ENCODE measurements at places on chromosomes 2 and 18.

- no peak for DNase-seq
Observed at GRCh38 chr2:241467777-241468475, 40.5 kb downstream of the STK25 start.

- peak; percentile 45 for DNase-seq
Observed at GRCh38 chr2:203025592-203025991, 10.9 kb downstream of the NBEAL1 start.

GRCh38 chr18:36298126-36298741 lies 721 bp downstream of the FHOD3 start:
- peak; percentile 55 for DNase-seq

GRCh38 chr18:79519751-79520477 lies 124.2 kb downstream of the NFATC1 start:
- no peak for DNase-seq

GRCh38 chr2:19426941-19427340 lies 68.5 kb upstream of the OSR1 start:
- DNase-seq = no peak

DNA sequence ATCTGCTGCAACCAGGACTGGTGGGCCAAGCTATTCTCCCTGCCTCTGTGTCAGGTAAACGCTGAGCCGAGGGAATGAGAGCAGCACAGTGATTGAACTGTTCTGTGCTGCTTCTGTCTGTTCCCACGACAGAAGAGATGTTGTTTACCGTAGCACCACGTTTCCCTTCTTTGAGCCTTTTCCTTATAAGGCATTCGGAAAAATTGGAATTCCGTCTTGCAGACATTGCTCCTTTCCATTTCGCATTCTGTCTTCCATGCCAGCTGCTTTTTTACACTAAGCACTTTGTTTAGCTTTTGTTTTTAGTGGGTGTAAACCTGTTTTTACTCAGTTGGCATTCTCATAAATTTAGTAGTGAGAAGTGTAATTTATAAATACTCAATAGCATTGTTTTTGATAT lies 103.1 kb downstream of the ZNF236 start:
- no peak for DNase-seq

- no peak for DNase-seq
Observed at GRCh38 chr18:40752316-40752715, 1202.7 kb upstream of the PIK3C3 start.

DNA sequence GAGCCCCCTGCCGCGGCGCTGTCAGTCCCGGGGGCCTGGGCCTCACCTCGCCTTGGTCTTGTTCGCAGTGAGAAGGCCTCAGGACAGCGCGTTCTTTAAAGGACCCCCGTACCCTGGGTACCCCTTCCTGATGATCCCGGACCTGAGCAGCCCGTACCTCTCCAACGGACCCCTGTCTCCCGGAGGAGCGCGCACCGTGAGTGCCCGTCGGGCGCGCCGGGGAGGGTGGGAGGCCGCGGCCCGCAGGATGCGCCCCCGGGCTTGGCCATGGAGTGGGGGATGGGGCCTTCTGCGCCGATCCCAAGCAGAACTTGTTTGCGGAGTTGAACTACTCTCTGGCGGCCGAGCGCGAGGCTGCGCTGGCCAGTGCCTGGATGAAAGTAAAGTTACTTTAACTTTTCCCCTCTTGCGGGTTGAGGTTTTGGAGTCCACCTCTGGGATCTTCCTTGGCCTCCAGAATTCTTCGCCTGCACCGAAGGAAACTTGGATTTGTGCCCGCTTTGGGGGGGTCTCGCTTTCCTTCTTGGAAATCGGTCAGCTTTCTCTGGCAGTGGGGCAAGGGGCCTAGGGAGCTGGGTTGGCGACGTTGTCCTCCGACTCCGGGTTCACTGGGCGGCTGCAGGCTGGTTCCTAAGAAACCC lies 1.2 kb downstream of the TCF7L1 start:
- DNase-seq = peak; percentile 68

DNA sequence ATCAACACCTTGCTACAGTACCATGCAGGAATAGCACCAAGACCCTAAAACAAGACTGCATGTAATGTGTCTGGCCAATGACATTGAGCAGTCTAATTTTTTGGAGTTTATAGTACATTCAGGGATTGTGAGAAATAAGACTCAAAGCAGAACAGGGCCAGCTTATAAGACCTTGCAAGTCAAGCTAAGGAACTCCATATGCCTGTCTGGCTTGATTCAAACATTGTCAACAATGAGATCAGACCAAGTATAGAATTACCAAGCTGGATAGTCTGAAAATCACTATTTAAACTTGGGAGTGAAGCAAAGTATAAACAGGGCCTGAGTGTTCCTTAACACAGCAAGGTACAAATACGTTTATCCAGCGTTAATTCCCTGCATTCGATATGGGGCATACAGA lies 370.9 kb downstream of the CNTNAP5 start:
- DNase-seq = no peak

DNA sequence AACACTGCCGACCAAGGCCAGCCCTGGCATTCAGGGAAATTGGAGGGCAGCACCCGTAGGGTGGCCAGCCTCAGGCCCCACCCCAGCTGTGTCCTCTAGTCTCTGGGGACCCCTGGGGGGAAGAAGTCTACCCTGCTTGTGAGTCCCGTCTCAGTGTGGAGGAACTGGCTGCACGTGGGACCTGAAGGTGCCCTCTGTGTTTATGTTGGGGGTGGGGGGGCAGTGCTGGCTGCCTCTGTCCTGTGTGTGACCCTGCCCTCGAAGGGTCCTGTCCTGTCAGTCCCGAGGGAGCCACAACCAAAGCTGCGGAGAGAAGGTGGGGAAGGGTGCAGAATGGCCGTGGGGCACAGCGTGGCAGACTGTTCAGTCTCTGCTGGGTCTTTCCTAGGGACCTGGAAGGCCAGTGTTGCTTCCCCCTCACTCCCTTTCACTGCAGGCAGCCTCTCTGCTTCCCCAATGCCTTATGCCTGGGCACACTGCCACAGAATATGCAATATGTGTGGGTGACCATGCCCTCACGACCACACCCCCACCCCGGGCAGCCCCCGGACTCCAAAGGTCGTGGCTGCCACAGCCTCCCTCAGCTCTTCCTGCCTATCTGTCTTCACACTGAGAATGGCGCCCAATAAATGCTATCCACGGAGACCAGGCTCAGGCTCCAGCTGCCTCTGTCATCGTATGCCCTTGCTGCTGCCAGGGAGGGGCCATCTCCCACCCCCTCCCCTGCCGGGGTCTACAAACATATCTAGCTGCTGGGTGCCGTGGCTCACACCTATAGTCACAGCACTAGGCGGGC lies 33.3 kb upstream of the SLC35F6 start:
- no peak for DNase-seq

DNA sequence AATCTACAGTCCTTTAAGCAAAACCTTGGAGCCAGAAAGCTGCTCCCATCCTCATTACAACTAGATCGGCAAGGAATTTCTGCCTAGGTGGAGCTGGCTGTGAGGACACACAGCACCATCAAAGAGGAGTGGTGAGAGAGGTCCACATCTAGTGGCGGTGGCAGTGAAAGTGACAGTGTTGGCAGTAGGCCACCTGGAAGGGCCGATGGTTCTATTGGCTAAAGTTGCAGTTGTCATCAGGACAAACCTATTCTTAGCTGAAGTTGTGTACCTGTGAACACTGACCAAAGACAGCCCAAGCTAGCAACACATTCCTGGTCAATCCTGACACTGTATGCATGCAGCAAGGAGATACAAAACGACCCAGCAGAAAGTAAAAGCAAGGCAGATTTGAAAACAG lies 218.1 kb upstream of the CHAC2 start:
- no peak for DNase-seq

- DNase-seq = no peak
Observed at GRCh38 chr2:238412067-238412767, 14.5 kb upstream of the ASB1 start.

GRCh38 chr18:34339155-34339554 lies 114.4 kb upstream of the NOL4 start:
- DNase-seq = no peak

DNA sequence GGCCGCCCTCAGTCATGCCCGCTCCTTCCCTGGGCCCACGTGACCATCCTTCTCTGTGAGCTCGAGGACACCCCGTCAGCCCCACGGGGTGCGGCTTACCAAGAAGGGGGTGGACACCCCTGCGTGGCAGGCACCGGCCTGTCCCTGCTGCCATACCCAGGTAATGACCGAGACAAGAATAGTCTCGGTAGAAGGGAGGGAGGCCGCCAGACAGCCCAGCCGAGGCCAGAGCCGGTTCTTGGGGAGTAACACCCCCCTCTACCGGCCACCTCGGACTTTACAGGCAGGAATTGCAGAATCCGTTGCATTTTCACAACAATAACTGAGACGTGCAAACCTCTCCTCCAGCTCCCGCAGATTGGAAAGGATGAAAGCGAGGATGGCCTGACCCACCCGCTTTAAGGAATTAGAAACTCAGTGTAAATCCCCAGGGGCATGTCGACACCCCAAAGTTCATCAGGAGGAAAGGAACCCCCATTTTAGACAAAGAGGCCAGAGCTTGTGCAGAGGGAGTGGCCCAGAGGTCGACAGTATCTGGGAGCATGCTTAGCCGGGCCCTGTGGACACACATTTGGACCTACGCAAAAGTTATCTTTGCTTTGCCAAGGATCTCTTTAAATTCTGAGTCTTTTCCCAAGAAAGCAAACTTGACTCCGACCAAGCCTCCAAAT lies 60.1 kb upstream of the GLI2 start:
- peak; percentile 77 for DNase-seq

DNA sequence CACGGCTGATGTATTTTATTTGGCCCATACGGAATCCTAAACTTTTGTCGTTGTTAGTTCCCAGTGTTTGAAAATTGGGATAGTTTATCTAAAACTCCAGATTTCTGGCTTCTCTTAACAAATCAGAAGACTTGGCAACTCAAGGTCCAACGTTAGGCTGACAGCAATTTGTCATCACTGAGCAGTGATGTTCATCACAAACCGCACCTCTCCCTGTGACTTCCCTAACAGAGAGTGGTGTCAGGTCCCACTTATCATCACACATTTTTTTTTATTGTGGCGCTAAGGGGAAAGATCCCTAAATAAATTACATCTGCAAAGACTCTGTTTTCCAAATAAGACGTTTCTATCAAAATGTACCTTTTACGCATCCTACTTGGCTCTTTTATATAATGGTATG lies 55.7 kb downstream of the RASGRP3 start:
- DNase-seq = no peak

- DNase-seq = peak; percentile 67
Observed at GRCh38 chr2:106189764-106190468, 4.2 kb downstream of the UXS1 start.

DNA sequence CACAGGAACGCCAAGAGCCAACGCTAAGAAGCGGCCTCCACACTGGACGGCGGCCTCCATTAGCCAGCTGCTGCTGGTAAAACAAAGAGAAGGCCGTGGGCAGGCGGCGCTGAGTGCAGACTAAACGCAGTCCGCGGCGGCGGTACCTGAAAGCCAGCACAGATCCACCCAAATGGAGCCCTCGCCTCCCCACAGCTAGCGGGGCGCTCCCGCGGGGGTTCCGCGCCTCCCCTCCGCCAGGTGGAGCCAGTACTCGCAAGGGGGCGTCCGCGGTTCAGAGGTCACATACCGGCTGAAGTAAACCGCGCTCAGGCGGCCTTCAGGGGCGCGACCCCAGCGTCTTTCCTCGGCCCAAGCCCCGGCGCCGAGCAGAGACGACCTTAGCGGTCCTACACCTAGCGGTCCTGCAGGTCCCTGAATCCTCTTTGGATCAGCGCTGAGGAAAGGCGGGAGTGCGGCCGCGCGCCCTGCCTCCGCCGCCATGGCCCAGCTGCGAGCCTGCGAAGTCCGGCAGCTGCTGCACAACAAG lies 293.1 kb upstream of the ERBB4 start:
- DNase-seq = no peak
